Cortex of kidney (tissue), 1 donor: ENCODE measurements at places on chromosomes 12 and 14.

- DNase-seq = no peak
Observed at GRCh38 chr14:95267306-95267705, 52.4 kb downstream of the CLMN start.

DNA sequence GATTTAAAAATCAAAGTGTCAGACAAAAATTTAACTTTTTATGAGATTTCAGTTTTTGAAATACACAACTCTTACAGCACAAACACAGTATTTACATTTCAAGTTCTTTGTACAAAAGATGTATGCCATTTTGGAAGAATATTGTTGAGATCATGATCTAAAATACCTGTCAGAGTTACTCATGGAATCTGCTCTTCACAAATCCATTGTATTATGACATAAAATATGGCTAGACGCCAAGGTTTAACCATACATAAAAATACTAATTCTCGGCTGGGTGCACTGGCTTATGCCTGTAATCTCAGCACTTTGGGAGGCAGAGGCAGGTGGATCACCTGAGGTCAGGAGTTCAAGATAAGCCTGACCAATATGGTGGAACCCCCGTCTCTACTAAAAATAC lies 6.2 kb upstream of the SYCP3 start:
- no peak for DNase-seq

GRCh38 chr12:29051221-29051620 lies 97.9 kb upstream of the FAR2 start:
- DNase-seq = no peak

DNA sequence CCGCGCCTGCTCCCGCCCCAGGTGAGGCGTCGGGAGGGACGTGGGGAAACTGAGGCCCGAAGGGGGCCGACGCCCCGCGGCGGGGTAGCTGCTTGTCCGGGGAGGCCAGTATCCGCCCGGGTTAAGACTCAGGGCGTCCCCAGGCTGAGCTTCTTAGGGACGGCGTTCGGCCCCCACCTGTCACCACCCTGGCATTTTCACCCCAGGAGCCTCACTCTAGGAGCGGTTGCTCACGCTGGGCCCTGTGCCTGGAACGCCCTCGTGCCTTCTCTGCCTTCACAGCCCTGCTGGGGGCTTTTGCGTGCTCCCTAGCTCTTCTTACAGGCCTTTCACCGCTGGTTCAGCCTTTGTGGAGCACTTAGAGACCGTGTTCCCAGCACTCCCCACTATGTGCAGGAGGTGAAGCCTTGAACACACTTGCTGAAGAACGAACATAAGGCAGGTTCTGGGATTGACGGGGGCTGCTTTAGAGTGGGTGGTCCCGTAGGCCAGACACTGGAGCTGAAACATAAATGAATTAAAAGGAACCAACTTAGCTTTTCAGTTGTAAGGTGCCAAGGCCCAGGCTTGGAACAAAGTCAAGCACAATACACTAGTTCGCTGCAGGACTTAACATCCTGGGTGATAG lies 601 bp downstream of the ZNF839 start:
- no peak for DNase-seq

DNA sequence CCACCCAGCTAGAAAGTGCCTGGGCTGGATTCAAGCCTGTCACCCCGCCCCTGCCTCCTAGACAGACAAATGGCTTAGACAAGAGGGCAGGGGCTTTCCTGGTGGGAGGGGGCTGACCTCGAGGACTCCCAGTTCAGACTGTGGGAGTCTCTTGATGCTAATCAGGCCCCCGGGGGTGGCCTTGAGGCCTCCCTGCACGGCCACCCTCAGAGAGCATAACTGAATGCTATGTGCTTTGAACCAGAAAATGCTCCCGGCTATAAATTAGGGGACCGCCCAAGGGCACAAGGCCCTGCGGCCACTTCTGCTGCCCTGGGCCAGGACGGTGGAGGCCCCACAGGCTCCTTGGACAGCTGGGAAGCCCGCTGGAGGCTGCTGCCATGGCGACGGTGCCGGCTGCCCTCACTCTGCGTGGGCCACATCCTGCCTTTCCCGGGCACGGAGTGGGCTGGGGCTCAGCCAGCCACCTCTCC lies 111.0 kb upstream of the NCOR2 start:
- DNase-seq = no peak
